SHP77 treated with DMSO at 0.1 percent for 48 hours (cell line): ENCODE measurements at places on chromosomes 16 and 17.

GRCh38 chr16:13913374-13914292, 6.3 kb upstream of the ERCC4 start:
- no peak for DNase-seq

DNA sequence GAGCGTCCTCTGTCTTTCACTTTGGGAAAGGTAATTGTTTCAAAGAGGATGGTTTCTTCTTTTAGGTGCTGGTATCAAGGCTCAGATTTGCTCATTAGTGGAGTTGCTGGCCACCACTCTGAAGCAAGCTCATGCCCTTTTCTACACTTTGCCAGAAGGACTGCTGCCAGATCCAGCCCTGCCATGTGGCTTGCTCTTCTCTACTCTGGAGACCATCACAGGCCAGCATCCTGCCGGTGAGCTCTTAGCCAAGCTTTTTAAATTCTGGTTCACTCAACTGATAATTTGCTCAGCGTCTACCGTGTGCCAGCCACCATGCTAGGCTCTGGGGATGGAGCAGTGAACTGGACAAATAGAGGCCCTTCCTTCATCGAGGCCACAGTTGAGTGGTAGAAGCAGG, 4.3 kb downstream of the COG1 start:
- no peak for DNase-seq

GRCh38 chr17:60168654-60169053, 18.9 kb downstream of the CA4 start:
- no peak for DNase-seq

GRCh38 chr16:48462106-48462740, 77.0 kb upstream of the SIAH1 start:
- DNase-seq = no peak

DNA sequence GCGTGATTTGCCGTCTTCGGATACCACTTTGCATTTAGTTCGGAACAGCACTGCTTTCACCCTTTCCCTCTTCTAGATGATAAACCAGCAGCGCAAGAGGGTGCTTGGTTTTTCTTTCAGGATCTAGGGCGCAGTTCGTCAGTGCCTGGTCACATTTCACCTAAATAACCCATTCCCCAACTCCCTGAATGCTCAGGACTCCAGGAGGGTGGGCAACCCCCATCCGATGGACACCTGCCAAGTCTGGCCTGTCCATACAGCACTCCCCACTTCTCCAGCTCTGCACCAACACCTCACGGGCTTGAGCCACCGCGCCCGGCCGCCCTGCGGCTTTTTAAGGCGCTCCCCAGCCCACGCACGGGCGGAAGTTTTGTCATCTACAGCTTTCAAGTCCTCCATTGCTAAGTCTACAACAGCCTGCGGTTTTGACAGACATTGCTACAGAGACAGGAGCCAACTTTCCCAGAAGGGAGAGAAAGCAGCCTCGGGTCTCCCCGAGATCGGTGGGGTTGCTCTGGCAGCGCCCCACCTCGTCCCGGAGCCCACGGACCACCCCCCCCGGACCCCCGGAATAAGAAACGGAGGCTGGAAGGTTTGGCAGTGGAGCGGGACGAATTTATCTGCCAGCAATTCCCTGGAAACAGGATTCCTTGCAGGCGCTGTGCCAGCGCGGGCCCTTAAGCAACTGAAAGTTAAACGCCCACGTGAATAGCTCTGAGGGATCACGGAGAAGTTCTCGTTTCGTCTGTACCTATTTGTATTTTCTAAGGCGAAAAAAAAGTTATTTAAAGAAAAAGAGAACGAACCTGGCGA, 38.6 kb upstream of the SLFN13 start:
- DNase-seq = no peak

DNA sequence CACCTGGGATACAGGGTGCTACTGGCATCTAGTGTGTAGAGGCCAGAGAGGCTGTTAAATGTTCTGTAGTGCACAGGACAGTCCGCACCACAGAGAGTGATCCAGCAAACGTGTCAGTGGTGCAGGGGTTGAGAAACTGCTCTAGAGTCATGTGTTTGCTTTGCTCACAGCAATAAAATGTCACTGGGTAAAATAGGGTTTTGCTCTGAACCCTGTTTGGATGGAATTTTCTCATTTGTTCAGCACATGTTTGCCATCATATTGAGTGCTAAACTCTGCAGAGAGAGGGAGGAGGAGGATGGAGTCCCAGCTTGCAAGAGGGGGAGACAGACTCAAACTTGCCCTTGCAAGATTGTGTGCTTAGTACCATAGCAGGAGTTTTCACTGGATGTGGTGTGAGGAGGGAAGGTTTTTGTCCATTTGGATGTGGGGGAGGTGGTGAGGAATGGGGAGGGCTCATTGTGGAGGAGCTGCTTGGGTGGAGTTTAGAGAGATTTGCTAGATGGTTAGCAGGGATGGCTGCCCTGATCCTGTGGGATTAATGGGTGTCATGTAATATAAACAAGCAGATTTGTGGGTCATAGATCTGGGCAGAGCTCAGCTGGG, 11.8 kb downstream of the PLCG2 start:
- no peak for DNase-seq

DNA sequence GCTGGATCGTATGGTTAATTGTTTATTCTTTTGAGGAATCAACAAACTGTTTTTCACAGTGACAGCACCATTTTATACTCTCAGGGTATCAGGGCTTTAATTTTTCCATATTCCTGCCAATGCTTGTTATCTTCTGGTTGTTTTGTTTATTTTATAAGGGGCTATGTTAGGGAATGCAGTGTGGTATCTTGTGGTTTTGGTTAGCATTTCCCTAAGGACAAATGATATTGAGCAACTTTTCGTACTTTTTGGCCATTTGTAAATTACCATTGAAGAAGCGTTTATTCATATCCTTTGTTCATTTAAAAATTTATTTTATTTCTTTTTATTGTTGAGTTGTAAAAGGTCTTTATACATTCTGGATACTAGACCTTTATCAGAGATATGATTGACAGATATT, 322.0 kb upstream of the SALL1 start:
- no peak for DNase-seq

GRCh38 chr16:18933501-18933900, 7.3 kb upstream of the SMG1 start:
- no peak for DNase-seq

DNA sequence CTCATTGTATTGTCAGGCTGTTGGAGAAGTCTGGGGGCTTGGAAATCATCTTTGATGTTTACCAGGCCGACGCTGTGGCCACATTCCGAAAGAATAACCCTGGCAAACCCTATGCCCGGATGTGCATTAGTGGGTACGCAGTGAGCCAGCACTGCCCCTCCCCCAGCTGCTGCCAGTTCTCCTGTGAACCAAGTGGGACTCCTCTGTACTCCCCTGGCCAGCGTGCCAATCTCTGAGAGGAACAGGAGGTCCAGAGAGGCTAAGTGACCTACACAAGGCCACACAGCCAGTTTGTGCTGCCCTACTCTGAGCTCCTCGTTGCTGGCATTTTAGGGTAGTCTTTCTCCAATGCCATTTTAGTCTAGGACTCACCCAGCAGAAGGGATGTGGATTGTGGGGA, 1.9 kb upstream of the LLGL2 start:
- DNase-seq = no peak

- no peak for DNase-seq
Observed at GRCh38 chr17:70896843-70897242, 727.5 kb downstream of the KCNJ2 start.

DNA sequence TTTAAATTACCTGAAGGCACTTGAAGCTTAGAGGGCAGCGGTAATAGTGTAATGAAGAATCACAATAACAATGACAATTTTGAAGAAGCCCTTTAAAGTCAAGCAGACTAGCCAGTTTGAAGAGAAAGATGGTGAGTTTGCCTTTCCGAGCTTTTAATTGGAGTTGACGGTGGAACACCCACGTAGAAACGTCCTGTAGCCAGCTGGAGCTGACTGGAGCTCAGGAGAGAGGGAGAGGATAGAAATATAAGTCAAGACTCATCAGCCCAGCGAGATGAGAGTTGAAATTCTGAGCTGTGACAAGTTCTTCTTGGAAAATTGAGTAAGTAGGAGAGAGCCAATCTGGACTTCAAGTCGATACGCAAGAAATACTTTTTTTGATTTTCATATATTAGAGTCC, 91.7 kb upstream of the CACNG3 start:
- no peak for DNase-seq

- DNase-seq = no peak
Observed at GRCh38 chr16:55035956-55036355, 105.3 kb downstream of the IRX5 start.

- no peak for DNase-seq
Observed at GRCh38 chr17:48735062-48735351, 6.5 kb upstream of the HOXB13 start.

GRCh38 chr16:83579436-83579835, 228.3 kb upstream of the HSBP1 start:
- DNase-seq = no peak

- DNase-seq = no peak
Observed at GRCh38 chr16:86931410-86931941, 353.1 kb downstream of the FOXL1 start.

- DNase-seq = no peak
Observed at GRCh38 chr17:28365487-28365886, 488 bp upstream of the SEBOX start.

DNA sequence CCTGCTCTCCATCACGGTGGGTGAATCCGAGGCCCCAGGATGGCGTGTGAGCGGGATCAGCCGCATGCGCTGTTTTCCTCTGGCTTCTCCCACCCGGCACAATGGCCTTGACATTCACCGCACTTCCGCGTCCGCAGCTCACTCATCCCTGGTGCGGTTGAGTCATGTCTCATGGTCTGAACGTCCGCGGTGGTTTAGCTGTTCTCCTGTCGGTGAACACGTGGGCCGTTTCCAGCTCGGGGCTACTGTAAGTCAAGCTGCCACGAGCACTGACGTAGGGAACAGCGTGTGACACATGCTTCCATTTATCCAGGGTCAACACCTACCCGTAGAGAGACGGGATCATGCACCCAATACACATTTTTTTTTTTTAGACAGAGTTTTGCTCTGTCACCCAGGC, 15.3 kb upstream of the CACNA1H start:
- DNase-seq = no peak

DNA sequence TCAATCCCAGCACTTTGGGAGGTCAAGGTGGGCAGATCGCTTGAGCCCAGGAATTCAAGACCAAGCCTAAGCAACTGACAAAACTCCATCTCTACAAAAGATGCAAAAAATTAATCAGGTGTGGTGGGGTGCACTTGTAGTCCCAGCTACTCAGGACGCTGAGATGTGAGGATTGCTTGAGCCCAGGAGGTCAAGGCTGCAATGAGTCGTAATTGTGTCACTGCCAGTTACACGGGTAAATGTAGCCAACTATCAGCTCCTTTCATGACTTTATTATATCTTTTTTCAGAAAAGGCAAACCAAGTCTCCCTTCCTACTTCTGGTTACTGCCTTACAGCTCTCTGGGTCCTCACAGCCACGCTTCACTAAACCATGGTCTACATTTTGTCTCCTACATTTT, 4.0 kb downstream of the SDF2 start:
- DNase-seq = no peak

DNA sequence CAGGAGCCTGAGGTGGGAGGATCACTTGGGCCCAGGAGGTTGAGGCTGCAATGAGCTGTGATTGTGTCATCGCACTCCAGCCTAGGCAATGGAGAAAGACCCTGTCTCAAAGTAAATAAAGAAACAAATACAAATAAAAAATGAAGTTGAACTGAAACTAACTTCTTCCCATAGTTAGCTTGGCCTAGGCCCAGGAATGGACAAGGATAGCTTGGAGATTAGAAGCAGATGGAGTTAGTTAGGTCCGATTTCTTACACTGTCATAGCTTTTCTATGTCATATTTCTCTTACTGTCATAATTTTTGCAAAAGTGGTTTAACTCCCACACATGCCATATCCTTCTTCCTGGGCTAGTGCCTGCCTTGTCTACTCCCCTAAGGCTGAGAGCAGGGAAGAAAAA, 154.7 kb upstream of the CACNG3 start:
- DNase-seq = no peak

DNA sequence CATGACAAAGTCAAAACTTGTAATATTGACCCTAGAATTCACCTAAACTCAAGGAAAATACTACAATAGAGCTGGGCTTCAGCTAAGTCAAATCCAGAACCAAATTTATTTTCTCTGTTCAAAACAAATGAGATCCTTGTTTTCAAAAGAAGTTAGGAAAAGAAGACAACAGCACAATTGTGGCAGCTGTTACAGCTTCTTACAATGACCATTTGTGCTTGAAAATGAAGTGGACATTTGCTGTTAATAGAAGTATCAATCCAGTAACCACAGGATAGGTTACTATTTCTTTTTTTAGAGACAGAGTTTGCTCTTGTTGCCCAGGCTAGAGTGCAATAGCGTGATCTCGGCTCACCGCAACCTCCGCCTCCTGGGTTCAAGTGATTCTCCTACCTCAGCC, 44.4 kb downstream of the APPBP2 start:
- DNase-seq = no peak

DNA sequence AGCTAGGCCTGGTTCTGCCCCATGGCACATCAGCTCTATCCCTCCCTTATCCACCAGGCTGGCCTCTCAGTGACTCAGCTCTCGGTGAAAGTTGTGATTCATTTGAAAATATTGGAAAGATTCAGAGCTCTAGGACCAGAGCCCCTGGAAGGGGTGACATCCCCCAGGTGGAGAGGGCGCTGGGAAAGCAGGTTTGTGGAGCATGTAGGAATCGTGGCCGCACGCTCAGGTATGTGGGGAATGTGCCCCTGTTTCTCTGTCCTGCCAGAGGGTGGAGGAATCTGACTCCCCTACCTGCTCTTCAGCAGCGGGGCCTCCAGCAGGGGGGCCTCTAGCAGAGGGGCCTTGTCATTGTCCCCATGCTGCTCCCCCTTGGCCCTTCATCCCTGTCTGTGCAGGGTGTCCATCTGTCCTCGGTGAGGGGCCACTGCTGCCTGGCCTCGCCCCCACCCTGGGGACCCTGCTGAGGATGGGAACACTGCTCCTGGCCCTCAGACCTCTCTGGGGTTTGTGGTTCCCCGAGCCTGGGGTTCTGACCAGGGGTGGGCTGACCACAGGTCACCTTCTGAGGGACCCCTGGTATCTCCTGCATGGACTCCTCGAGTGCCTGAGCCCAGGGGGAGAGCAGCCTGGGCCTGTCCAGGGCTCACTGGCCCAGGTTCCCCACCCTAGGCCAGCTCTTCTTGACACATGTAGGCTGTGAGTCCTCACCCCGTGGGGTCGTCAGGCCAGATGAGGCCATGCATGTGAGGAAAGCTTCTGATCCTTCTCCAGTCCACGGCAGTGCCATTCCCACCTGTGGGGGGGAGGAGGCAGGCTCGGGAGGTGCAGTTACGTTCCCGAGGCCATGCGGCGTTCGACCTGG, 47.5 kb downstream of the NT5M start:
- DNase-seq = no peak

GRCh38 chr16:7450440-7450839, 117.8 kb downstream of the RBFOX1 start:
- no peak for DNase-seq

DNA sequence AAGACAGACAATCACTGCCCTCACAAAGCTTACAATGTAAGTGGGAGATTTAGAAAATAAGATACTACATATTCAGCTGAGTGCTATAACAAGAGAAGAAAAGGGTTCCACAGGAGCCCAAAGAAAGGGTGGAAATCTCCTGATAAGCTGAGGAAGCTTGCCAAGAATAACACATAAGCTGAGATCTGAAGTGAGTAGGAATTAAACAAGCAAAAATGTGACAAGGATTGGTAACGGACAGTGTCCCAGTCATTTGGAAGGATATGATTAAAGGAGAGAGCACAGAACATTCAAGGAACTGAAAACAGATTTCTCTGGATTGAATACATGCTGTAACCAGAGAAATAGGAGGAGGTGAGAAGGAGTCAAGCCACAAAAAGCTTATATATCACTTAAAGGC, 13.0 kb downstream of the CDYL2 start:
- DNase-seq = no peak

GRCh38 chr17:14080847-14081251, 11.5 kb downstream of the COX10 start:
- DNase-seq = no peak

- no peak for DNase-seq
Observed at GRCh38 chr16:31333686-31334649, 21.0 kb upstream of the ITGAX start.
